ENCODE measurements at places on chromosomes 1 and 21.

DNA sequence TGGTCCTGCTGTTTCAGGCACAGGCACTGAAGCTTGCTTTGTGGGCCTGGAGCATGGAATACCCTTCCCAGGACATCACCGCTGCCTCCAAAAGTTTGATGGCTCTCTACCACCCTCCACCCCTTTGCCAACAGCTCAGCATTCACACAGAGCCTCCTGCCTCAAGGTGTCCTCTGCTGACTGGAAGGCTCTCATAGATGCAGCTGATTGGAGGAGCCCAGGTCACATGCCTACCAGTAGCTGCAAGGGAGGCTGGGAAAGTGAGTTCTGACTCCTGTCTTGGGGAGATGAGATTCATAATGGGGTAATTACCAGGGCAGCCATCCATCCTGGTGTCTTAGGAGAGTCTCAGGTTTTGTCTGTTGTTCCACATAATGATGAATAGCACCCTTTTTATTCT, 124.8 kb upstream of the GRIK3 start:
- DNase-seq, result no peak

DNA sequence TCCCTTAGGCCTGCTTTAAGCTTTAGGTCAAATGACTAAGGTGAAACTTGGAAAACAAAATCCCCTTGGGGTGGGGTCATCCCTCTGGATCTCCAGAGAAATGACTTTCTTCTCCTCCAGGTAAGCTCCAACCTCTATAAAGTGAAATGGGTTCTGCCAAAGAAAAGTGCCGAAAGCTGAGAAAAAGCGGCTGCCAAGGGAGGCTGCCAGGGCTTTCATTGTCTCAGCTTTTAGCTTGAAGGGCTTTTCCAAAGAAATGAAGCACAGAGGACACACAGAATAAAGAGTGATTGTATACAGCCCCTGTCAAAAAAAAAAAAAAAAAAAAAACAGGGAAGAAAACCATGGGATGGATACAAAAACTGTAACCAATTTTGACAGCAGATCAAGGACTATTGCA, 126.9 kb downstream of the TGFBR3 start:
- no peak for DNase-seq

- no peak for DNase-seq
Measured at GRCh38 chr1:109373126-109373525, 24.6 kb downstream of the SORT1 start.

- DNase-seq, result no peak
Measured at GRCh38 chr1:207867136-207868109, 43.5 kb downstream of the CD34 start.

GRCh38 chr1:98896711-98897445, 107.8 kb downstream of the PLPPR5 start:
- DNase-seq, result no peak

DNA sequence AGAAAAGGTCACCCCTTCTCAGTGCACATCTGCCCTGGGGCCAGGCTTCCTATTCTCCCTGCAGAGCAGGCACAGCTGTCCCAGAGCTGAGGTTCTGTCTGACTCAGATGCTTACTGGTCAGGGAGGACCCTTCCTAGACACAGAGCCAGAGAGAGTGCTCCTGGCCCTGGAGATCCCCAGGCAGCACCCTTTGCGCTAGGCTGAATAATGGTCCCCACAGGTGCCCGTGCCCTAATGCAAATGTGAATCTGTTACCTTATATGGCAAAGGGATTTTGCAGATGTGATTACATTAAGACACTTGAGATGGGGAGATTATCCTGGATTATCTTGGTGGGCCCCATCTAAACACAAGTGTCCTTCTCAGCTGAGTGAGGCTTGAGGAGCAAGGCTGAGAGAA, 2.6 kb upstream of the TNNI1 start:
- no peak for DNase-seq

- DNase-seq, result no peak
Measured at GRCh38 chr1:2617971-2618470, 14.8 kb downstream of the MMEL1 start.

- DNase-seq, result no peak
Measured at GRCh38 chr1:94096797-94097549, 24.0 kb downstream of the ABCA4 start.

DNA sequence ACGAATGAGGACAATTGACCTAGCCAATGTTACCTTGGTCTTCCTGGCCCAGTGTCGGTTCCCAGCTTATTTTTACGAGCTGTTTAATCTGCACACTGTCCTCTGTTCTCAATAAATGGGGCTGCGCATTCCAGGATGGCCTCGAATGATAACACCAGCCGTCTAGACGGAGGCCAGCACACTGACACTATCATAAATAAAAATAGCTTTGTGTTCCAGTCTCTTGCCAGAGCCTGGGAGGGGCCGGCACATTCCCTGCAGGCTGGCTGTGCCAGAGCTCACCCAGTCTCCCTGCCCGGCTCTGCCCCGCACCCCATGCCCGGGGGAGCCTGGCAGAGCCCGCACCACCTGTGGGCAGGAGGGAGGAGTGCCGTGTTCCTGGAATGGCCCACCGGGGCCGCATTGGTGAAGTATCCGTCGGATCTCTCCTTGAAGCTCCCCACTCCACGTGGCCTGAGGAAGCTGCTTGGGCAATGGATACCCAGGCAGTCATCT, 92.1 kb downstream of the SPSB1 start:
- DNase-seq, result no peak

GRCh38 chr1:94714152-94714551, 106.0 kb upstream of the SLC44A3 start:
- no peak for DNase-seq

GRCh38 chr21:31753949-31754707, 22.2 kb upstream of the SCAF4 start:
- no peak for DNase-seq

DNA sequence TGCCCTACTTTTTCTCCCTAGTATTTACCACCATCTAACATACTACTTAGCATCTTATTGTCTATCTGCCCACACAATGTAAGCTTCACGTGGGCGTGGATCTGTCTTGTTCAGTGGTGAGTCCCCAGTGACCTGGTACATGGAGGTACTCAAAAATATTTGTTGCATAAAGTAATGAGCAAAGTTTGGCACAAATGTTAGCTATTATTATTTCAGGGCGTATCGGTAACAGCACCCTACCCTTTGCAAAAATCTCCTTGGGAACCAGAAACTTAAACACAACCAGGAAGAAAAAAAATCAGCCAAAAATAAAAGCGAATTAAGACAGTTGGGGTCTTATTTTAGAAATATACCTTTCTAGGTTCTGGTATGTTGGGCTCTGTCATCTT, 454 bp upstream of the NENF start:
- DNase-seq, result no peak

GRCh38 chr1:162023181-162023546, 505 bp downstream of the OLFML2B start:
- DNase-seq, result no peak

GRCh38 chr1:161733526-161733925, 12.2 kb downstream of the FCRLB start:
- no peak for DNase-seq

DNA sequence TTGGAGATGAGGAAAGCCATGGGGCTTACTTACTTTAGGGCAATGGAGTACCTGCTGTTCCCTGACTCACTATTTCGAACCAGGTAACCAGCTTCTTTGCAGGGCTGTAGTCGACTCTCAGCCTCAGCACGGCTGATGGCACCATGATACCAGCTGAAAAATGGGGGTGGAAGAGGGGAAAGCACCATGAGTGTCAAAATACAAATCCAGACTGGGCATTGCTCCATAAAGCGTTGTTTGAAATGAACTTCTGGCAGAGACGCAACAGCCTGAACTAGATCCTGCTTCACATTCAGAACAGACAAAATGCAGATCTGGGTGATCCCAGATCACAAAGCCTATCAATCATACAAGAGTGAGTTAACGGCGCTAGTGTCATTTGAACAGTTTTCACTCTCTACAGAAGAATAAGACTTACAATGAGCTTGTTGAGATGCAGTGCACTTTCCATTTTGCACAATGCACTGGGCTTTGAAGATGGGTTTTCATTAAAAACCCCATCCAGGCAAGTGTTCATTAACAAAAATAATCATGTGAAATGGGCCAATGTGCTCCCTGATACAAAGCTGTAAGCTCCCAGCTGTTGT, 16.0 kb upstream of the TDRD10 start:
- DNase-seq, result no peak

GRCh38 chr1:76279101-76279748, 204.7 kb downstream of the ST6GALNAC3 start:
- DNase-seq, result no peak

DNA sequence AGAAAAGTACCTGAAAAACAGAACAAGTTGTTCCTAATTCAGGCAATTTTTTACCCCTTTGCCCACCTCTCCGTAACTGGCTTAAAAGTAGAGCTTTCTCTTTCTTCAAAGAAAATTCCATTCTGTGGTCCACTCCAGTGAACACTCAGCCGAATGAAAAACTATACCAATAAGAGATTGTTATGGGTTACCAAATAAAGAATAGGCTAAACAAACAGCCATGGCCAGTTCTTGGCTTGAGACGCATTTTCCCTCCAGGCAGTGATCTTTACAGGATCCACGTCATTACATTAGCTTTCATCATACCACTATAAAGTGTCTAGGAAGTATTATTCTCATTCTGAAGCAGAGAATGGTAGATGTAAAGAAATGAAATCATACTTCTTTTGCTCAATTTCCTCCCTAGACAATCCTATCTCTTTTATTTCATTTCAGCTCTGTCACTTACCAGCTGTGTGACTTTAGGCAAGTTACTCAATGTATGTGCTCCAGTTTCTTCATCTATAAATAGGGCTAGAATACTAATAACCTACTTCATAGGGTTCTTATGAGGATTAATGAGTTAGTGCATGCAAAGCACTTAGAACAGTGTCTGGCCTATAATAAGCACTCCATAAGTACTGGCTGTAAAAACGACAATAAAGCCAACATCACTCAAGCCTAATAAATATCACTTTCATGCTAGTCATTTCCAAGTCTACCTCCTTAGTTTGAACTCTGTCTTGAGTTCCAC, 26.5 kb upstream of the TRIM45 start:
- no peak for DNase-seq

GRCh38 chr1:198328458-198329032, 171.7 kb downstream of the NEK7 start:
- no peak for DNase-seq

- DNase-seq, result no peak
Measured at GRCh38 chr1:185401019-185401418, 84.0 kb upstream of the IVNS1ABP start.

DNA sequence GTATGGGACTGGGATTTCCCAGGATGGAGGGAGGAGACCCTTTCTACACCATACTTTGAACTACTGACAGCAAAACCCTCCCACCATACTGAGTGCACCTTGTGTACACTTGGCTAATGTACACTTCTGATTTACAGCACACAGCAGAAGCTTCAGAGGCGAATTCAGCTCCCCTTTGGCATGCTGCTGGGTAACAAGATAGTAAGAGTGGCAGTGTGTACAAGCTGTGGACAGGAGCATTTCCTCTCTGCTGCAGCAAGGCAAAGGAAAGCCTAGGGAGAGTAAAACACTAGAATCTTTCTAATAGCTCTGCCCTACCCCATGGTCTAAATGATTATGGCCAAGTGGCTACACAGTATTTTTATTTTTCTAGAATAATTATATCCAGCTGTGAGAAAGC, 83.9 kb upstream of the ARTN start:
- DNase-seq, result no peak

Measured in cortex of kidney (tissue), 1 donor.